ENCODE measurements at places on chromosomes 13 and 19.
A peak's percentile ranks its signal among the peaks of the same experiment; 100 is the strongest.

GRCh38 chr19:19145281-19145680, 7.0 kb upstream of the TMEM161A start:
- DNase-seq: no peak

- DNase-seq: no peak
These were observed 20.6 kb downstream of the BRSK1 start for GRCh38 chr19:55304279-55304978.

DNA sequence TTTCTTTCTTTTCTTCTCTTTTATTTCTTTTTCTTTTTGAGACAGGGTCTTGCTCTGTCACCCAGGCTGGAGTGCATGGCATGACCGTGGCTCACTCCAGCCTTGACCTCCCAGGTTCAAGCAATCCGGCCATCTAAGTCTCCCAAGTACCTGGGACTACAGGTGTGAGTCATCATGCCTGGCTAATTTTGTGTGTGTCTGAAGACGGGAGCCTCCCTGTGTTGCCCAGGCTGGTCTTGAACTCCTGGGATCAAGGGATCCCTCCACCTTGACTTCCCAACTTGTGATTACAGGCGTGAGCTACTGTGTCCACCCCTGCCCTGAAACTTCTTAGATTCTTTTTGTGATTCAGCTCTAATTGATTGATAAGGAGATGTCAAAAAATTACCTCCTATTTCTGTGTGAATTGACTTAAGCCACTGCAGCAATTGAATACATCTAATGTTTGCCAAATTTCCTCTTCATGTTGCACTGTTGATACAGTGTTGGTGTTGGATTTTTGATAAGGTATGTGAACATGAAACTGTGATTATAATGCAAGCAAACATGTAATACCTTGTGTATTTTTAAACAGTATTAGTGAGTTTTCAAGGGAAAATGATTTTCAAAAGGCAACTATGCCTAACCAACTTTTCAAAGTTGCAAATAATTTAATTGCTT, 22.6 kb downstream of the KLF5 start:
- no peak for DNase-seq

DNA sequence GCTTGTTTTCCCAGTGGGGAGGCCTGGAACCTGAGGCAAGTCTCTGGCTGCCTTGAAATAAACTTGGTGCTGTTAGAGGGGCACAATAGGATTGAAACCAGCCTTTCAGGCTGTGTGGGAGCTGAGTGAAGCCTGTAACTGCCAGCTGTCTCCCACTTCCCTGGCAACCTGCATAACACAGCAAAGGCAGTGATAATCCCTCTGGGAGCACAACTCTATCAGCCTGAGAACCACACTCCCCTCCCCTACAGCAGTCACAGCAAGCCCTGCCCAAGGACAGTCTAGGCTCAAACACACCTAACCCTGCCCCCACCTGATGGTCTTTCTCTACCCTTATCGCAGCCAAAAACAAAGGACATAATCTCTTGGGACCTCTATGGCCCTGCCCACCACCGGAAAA, 683.8 kb upstream of the ATXN8OS start:
- DNase-seq: no peak

- DNase-seq: no peak
These were observed 1.8 kb upstream of the STARD13 start for GRCh38 chr13:33287142-33287882.

GRCh38 chr13:32647926-32648325, 61.7 kb downstream of the PDS5B start:
- DNase-seq: no peak

GRCh38 chr13:25977216-25977615, 74.6 kb downstream of the SHISA2 start:
- peak; percentile 23 for DNase-seq

GRCh38 chr13:38763446-38764381, 76.8 kb downstream of the FREM2 start:
- DNase-seq: peak; percentile 59

GRCh38 chr19:16200038-16201010, 2.6 kb downstream of the AP1M1 start:
- no peak for DNase-seq

- peak; percentile 70 for DNase-seq
These were observed 194.0 kb upstream of the NBEA start for GRCh38 chr13:34748073-34748472.

GRCh38 chr13:24270639-24271141, 38.7 kb upstream of the C1QTNF9 start:
- DNase-seq: peak; percentile 73

DNA sequence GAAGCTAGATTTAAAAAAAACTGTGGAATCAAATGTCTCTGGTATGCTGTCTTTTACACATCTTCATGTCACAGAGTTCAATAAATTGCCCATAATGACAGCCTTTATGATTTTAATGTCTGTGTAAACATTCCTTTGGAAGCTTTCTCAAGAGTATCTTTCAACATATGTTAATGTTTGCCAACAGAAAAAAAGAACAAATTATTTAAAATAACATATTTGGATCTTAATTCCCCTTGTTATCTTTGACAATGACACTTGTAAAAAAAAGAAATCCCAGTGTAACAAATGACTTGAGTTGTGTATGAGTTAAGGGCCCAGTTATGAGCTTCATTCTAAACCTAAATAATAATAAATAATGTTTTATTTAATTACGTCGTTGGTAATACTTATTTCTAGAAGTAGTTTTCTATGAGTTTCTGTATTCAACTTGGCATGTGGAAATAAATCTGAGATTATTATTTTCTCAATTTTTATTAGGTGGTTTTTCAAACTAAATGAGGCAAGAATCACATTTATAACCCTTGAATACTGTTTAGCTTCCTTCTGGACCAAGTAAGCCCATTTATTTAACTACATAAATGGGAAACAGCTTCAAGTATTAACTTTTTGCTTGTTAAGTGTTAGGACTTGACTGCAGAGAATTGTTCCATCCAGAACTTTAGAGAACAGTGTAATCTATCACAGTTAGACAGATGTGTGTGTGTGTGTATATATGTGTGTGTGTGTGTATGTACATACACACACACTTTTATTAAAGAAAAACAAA, 182.1 kb downstream of the POSTN start:
- DNase-seq: no peak

- no peak for DNase-seq
These were observed 3.6 kb downstream of the AKAP11 start for GRCh38 chr13:42275506-42275905.

DNA sequence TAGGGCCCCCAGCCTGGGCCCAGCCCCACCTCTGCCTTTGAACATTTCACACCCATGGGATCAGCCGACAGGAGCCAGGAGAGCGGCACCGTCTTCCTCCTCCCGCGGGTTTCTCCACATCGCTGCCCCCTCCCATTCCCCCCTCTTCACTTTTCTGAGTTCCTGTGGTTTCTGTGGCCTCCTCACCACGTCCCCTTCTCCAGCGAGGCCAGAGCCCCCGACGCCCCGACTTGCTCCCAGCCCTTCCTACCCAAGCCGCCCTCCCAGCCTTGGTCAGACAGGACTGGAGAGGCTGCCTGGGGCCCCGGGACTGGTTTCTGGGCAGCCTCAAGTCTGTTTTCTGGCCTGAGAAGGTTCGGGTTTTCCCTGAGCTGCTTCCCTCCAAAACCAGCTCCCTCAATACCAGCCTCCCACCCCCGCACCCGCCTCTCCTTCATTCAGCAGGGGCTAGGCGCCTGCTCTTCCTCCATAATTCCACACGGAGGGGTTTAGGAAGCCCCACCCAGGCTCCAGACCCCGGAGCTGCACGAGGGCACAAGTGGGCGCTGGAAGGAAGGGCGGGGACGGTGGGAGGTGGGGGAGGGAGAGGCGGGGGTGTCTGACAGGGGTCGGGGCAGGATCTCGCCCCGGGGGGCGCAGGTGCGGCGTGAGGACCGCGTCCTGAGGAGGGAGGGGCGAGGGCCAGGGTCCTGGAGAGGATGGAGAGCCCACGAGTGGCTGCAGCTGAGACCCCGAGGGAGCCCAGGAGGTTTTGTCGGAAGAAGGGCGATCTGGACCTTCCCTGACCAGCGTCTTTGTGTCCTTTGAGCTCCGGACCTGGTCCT, 4.0 kb upstream of the SIGLEC10 start:
- DNase-seq: no peak

GRCh38 chr19:41783612-41784011, 12.8 kb upstream of the CEACAM3 start:
- DNase-seq: no peak

DNA sequence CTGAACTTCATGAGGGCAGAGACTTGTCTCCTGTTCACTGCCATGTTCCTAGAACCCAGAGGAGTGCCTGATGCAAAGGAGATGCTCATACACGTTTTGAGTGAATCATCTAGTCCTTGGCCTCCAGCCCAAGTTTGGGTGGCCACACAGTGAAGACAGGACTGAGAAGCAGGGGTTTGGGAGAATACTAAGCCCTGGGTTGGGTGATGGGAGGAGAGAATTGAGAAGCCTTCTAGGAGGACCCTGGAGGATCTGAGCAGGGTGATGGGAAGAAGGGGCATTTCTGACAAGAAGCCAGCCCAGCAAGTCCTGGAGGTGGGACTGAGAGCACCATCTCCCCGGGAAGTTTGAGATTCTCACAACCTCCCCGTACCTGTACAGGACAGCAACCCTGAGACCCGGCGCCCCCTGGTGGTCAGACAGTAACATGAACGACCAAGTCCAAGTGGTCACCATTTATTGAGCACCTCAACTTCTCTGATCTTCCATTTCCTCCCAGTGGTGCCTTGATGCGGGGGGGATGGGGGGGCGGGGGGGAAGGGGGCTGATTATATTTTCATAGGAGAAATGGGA, 11.0 kb downstream of the CTU1 start:
- peak; percentile 65 for DNase-seq

- no peak for DNase-seq
These were observed 421.1 kb downstream of the FGF9 start for GRCh38 chr13:22091971-22092300.

- peak; percentile 9 for DNase-seq
These were observed 128.0 kb downstream of the TRPC4 start for GRCh38 chr13:37741536-37741935.

DNA sequence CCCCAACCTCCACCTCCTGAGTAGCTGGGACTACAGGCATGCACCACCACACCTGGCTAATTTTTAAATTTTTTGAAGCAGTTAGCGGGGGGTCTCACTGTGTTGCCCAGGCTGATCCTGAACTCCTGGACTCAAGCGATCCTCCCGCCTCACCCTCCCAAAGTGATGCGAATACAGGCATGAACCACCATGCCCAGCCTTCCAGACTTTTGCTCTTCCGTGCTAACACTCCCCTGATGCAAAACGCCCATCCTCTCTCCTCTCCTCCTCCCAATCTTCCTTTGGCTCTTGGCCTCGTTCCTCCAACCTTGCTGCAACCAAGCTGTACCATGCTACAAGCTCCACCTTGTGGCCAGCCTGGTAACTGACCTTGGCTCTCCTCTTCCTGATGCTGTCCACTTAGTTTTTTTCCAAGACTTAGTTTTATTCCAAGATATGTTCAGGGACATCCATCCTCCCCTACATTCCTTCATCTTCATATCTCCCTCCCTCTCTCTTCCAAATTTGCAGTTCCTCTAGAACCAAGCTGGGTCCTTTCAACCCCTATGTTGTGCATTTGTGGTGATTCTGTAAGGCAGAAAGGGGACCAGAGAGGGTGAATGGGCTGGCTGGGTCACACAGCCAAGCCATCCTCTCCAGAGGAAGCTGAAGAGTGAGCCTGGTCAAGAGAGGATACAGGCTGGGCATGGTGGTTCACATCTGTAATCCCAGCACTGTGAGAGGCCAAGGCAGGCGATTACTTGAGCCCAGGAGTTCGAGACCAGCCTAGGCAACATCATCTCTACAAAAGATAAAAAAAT, 32.8 kb downstream of the TINCR start:
- peak; percentile 16 for DNase-seq
